ENCODE measurements at places on chromosomes 1 and 21. TPM values are rescaled to one million over a fixed set of nuclear protein-coding genes. Genes with fewer than 3 reads are reported as not detected.
A peak's percentile ranks its signal among the peaks of the same experiment; 100 is the strongest.

GRCh38 chr21:32412162-32413014 lies at the start of gene EVA1C:
Gene EVA1C (plus strand): TSS chr21:32412706. CDS start chr21:32412854, 148 bp downstream.
- DNase-seq, result peak; percentile 59

- no peak for DNase-seq
Measured at GRCh38 chr1:119838236-119838635, 27.0 kb upstream of the REG4 start.

DNA sequence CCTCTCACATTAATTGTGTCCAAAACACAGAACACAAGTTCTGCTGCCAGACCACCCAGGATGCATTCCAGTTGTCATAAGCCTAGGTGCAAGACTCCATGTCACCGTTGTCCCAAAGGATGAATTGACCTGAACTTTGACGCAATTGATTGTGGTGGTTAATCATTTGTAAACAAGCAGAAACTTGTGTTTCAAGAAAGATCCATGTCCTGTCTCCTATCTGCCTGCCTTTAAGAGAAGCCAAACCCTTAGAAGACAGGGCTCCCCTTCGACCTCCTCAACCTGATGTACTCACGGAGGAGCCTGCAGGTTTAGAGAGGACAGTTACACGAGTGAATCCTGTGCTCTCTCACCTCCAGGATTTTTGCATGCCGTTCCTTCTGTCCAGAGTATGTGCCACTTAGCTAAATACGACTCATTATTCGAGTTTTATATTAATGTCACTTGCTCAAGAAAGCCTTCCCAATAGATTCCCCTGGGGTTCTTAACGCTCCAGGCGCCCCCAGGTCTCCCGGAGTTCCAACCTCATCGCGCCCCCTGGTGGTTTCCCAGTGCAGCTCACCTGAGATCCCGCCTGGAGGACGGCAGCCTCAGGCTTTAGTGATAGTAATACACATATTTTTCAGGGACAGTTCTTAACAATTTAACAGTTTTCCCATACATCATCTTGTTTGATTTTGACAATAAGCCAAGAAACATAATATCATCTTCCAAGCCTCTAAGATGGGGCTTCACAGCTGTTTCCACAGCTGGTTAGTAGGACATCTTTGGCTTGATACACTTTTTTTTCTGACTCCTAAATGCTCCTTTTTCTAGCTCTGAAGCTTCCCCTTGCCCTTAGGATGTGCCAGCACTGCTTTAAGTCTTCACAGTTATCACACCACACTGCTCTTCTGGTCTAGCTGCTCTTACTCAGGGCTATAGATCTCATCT lies 2.4 kb upstream of the C8B start:
- DNase-seq, result no peak

DNA sequence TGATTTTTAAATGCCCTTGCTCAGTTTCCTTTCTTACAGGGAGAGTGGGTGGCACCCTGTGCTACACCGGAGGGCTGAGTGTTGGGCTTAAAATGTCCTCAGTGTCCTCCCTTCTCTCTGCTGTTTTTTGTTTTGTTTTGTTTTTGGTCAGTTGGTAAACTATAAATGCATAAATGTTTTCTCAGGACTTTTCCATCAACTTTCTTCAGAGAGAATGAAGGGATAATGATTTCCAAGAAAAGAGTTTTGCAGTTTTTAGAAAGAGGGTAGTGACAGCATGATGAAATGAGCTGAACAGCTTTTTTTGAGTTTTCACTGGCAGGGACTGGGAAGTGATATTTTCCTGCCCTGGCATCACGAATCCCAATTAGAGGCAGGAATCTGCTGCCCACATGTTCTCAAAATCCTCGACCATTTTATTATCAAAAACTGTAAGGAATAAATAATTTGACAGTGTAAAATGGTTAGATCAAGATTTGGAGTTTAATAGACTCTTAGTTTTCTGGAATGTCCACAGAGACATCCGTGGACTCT lies 15.2 kb downstream of the LAMC1 start:
- DNase-seq, result no peak

DNA sequence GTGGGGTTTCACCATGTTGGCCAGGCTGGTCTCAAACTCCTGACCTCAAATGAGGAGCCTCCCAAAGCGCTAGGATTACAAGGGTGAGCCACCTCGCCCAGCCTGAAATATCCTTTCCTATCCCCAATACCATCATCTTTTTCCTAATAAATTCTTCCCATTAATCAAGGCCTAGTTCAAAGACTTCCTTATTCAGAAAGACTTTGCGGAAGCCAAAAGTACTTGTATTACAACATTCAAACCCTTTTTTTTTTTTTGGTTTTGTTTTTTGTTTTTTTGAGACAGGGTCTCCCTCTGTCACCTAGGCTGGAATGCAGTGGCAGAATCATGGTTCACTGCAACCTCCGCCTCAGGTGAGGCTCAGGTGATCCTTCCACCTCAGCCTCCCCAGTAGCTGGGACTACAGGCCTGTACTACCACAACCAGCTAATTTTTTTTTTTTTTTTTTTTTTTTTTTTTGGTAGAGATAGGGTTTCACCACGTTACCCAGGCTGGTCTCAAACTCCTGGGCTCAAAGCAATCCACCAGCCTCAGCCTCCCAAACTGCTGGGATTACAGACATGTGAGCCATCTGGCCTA lies 7.6 kb downstream of the SLC19A2 start:
- DNase-seq, result no peak

DNA sequence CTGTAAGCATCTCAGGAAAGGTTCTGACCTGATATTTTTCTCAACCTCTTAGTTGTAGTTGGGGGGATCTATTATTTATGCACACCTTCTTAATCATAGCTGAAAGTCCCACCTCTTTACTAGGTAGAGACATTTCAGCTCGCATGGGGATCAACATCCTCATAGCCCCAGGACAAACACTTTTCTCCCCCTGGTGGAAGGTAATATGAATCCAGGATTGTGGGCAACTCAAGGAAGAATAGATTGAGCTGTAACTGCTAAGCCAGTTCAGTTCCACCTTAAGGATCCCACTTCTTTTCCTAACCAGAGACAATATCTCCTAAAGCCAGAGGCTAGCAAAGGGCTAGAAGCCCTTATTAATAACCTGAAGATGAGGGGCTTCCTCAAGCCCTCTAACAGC lies 25.4 kb upstream of the SMYD3 start:
- DNase-seq, result no peak

- DNase-seq, result no peak
Measured at GRCh38 chr1:53541761-53542550, 82.8 kb downstream of the DMRTB1 start.

DNA sequence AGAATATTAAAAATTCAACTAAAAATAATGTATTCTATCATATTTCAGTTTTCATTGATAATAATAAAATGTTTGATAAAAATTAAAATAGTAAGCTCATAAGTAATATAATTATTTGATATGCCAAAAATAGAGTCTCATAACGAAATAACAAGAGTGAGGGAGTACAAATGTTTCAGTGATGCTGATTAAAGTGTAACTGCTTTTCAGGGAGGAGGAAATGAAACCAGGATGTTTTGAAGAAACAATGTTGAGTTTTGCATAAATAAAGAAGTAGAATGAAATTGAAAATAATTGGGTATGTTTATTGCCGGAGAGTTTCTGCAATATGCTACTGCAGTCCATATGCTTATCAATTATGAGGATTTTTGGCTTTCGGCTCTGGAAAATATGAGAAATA lies 1159.8 kb upstream of the ADGRL2 start:
- no peak for DNase-seq

GRCh38 chr1:46302641-46303037 lies 777 bp downstream of the LRRC41 start:
- DNase-seq, result peak; percentile 29

- DNase-seq, result no peak
Measured at GRCh38 chr21:25904044-25904695, 169.4 kb downstream of the GABPA start.

DNA sequence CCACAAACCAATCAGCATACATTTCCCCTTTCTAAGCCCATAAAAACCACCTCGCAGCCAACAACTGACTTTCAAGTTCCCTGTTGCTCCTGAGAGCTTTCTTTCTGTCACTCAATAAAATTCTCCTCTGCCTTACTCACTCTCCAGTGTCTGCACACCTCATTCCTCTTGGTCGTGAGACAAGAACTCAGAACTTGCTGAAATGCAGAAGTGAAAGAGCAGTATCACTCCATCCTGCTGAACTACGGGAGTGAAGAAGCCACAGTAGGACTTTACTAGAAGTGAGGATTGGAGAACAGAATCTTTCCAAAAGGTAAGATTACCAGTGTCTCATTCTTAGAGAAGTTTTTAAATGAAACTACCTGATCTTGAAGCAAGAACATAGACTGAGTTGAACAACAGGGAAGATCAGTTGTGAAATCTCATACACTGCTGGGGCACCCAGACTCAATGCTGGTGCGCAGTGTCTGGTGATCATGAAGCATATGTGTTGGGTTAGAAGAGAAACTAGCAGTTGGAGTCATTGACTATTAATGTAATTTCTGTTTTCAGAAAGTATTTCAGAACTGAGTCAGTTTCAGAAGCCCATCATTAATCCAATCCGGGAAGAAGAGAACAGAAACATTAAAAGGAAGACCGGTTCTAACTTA lies 726.9 kb upstream of the TMPRSS15 start:
- DNase-seq, result no peak

- no peak for DNase-seq
Measured at GRCh38 chr1:206445116-206445515, 25.2 kb upstream of the IKBKE start.

- DNase-seq, result peak; percentile 31
Measured at GRCh38 chr1:20932437-20932977, 145.4 kb upstream of the HP1BP3 start.

DNA sequence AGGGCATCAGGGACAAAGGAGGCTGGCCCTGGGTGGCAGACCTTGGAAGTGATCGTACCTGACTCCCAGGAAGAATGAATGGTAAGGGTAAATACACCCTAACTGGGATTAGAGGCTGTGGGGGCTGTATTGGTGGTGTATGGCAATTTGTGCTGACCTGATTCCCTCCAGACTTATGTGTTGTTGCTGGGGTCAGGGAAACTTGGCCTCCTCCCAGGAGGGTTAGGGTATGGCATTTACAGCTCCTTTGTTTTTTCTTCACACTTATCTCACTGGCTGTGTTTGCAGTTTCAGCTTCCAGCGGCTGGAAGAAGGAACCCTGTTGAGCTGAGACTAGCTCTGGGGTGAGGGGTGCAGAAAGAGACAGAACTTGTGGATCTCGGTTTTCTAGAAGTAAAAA lies 8.2 kb downstream of the VANGL1 start:
- no peak for DNase-seq

GRCh38 chr1:206513312-206514111 lies 6.2 kb downstream of the RASSF5 start:
- DNase-seq, result no peak

GRCh38 chr1:28058971-28059878 lies 29.2 kb downstream of the EYA3 start:
- no peak for DNase-seq

DNA sequence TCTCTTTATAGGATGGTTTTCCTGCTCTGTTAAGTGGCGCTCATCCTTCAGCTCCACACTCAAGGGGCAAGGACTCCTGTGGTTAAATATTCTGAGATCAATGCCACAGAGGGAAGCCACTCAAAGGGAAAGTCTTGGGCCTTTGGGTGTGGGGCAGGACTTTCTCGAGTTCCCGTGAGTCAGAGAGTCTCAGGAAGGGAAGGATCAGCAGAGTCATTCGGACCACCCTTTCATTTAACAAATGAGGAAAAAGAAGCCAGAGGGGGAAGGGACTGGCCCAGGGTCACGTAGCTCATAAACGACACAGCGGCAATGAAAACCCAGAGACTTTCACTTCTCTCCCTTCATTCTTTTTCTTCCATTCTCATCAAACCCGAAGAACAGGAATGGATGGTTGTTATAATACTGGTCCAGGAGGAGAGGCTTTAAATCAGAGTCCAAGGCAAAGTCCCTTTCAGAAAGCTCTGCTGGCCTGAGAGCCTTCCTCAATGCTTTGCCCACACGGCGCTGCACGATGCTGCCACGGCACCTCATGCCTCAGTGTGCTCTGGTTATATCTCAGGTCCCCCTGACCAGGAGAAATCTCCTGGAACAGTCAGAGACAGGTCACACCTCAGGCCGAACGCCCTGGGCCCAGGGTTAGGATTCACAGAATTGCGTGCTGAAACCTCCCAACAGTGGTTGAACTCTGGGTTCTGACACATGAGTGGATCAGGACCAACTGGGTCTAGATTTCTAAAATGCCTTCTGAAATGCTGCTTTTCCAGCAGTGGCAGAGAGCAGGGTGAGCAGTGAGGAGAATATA lies 65.3 kb downstream of the TENT5C start:
- DNase-seq, result no peak

DNA sequence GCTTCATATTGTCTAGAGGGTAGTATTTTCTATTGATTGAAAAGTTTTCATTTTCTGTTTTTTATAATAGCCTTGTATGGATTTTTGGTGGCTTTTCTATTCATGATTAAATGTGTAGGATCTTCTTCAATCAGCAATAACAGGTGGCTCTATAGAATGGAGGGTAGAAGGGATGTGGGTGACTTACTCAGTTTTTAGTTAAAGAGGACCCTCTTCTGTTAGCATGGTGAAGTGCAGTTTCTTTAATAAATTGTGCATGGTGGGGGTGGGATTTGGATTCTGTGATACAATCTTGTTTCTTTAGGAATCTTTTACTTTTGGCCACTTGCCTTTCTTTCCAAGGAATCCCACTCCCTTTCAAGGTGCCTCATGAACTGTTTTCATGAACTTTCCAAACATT lies 64.7 kb downstream of the SLC35A3 start:
- peak; percentile 37 for DNase-seq

GRCh38 chr1:99315305-99315704 lies 51.0 kb downstream of the PLPPR4 start:
- DNase-seq, result no peak

DNA sequence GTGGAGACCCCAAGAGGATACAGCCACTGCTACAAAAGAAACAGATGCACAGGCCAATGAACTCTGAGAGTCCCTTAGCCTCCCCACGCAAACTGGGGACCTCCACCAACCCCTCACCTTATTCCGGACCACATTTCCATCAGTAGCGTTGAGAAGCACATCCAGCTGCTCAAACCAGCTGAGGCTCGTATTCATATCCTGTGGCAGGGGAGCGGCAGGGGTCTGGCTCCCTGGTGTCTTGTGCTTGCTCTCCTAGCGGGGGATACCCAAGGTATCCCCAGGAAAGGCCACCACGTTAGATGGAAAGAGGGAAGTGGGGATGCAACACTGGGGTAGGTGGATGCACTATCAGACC lies 481 bp downstream of the CCDC163 start:
- DNase-seq, result no peak

DNA sequence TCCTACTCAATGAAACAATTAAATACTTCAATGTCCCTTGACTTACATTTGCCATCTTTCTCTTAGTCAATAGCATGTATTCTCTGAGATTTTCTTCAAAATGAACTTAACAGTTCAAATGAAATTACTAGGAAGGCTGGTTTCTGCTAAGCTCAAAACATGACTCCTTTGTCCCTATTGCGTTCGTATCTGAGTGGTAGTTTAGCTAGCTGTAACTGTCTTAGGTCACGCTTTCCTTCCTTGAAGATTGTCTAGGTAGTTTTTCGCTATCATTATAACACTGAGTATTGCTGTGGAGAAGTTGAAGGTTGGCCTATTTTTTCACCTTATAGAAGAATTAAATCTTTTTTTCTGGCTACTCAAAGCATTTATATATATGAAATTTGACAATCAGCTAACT lies 1535.2 kb downstream of the PLA2G4A start:
- no peak for DNase-seq

The OR2L3 gene
- total RNA-seq, result 1.6 TPM

The OLIG1 gene
- 0.27 TPM for total RNA-seq

The TRIM63 gene
- not detected for total RNA-seq

The CCDC27 gene
- not detected for total RNA-seq

The NES gene
- total RNA-seq, result under 0.01 TPM

The BNIPL gene
- under 0.01 TPM for total RNA-seq

The SPRR5 gene
- total RNA-seq, result not detected

The IL12RB2 gene
- total RNA-seq, result 22.4 TPM

The FLG2 gene
- total RNA-seq, result under 0.01 TPM

The POU3F1 gene
- 0.27 TPM for total RNA-seq

The PRR9 gene
- total RNA-seq, result not detected

All from hematopoietic multipotent progenitor cell (in vitro differentiated cells).